ENCODE measurements at places on chromosomes 12 and 14.
A peak's percentile ranks its signal among the peaks of the same experiment; 100 is the strongest.

DNA sequence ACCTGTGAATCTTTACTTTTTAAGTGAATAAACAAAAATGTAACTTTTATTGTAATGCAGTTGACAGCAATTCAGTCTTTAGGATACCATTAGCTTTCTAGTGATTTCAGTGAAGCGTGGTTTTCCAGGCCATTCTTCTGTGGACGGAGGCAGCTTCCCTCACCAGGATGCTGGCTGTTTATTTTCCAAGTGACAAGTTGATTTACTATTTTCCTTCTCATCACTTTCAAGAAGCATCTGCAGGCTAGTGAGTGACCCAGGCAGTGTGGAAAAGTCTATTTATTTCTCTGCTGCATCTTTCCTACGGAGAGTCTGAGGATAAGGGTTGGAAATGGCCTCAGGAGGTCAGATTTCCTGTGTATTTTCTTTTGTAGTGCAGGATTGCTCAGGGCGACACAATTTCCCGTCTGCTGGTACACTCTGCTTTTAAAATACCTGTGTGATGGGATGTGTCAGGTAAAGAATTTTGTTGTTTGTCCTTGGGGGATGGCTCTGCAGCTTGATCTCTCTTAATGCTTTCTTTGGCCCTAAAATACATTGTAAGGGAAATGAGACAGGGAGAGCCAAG lies 467.8 kb downstream of the NRXN3 start:
- DNase-seq = no peak

DNA sequence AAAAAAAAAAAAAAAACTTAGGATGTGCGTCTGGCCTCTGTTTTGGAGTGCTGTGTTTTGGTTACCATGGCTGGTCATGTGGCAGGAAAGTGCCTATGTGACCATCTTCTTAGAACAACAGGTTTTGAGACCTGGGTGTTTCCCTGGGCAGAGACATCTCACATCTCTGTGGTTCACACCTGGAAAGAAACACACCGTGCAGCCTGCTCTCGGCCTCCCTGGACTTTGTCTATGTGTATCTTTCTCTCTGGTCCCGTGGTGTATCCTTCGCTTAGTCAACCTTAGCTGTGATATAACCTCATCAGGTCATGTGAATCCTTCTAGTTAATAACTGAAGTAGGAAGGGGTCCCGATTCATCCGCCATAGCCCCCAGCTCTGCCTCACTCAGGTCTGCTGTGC lies 22.6 kb downstream of the ACADS start:
- DNase-seq = no peak

GRCh38 chr14:71437870-71438269 lies 494.4 kb upstream of the RGS6 start:
- DNase-seq = no peak

- DNase-seq = no peak
Observed at GRCh38 chr14:100846309-100846859, 20.5 kb downstream of the MEG3 start.

DNA sequence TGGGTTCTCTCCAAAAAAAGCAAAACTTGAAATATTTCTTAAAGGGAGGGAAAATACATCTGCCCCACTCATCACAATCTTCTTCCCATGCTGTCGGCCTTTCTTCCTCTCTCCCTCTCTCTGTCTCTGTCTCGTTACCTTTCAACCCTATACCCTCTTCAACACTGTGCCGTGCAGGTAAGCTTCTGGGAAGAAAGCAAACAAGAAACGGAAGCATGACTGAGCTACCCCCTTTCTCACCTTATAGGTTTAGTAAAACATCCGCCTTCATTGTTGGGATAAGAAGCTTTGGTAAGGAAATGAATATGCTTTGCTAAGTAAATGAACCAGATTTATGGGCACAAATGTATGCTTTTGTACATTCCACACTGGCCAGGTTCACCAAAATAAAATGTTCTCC lies 63.0 kb downstream of the TMEM30B start:
- DNase-seq = no peak

- DNase-seq = no peak
Observed at GRCh38 chr14:30330445-30330844, 228.5 kb upstream of the G2E3 start.

- no peak for DNase-seq
Observed at GRCh38 chr12:8947737-8948136, 1.7 kb downstream of the M6PR start.

DNA sequence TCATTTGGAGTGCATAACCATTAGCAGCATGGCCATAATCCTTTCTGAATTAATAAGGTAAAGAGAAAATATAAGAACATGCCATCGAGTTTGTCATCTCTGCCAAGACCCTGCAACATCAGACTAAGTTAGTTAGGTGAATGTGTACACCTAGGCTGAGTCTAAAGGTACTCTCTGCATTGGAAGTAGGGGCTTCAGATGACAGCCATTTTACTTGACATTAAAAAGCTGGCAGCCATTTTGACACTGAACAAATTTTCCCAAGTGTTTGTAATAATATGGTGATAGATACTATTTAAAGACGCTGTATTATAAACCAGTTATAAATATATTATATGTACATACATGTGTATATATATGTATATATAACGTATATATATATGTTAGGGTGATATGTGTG lies 79.0 kb downstream of the SUDS3 start:
- DNase-seq = no peak

- DNase-seq = no peak
Observed at GRCh38 chr14:81669308-81669707, 135.7 kb upstream of the SEL1L start.

- DNase-seq = no peak
Observed at GRCh38 chr14:100738269-100738691, 11.6 kb downstream of the DLK1 start.

- no peak for DNase-seq
Observed at GRCh38 chr12:24232531-24232930, 283.1 kb upstream of the SOX5 start.

GRCh38 chr14:53055003-53055402 lies 98.1 kb downstream of the DDHD1 start:
- no peak for DNase-seq

- DNase-seq = no peak
Observed at GRCh38 chr14:86541972-86542371, 1012.0 kb downstream of the FLRT2 start.

GRCh38 chr12:215116-215515 lies 1.2 kb upstream of the SLC6A12 start:
- no peak for DNase-seq

DNA sequence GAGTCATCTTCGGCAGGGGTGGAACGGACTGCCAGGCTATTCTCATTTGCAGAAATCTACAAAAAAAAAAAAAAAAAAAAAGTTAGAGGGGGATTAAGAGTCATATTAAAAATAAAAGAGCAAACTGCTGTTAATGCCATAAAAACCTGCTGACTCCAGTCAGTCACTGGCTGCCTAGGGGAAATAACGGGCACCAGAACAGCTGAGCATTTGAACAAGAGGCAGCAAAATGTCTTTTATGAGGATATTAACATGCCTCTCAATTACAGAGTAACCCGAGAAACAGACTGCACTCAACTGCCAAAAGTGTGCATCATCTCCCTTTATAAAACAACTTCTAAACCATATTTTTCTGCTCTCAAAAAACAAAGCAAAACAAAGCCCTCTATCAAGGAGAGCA lies 28.7 kb upstream of the CERS5 start:
- DNase-seq = no peak

- DNase-seq = no peak
Observed at GRCh38 chr14:29630566-29631160, 297.0 kb downstream of the PRKD1 start.

GRCh38 chr14:76090616-76091391 lies 60.9 kb upstream of the GPATCH2L start:
- DNase-seq = no peak

DNA sequence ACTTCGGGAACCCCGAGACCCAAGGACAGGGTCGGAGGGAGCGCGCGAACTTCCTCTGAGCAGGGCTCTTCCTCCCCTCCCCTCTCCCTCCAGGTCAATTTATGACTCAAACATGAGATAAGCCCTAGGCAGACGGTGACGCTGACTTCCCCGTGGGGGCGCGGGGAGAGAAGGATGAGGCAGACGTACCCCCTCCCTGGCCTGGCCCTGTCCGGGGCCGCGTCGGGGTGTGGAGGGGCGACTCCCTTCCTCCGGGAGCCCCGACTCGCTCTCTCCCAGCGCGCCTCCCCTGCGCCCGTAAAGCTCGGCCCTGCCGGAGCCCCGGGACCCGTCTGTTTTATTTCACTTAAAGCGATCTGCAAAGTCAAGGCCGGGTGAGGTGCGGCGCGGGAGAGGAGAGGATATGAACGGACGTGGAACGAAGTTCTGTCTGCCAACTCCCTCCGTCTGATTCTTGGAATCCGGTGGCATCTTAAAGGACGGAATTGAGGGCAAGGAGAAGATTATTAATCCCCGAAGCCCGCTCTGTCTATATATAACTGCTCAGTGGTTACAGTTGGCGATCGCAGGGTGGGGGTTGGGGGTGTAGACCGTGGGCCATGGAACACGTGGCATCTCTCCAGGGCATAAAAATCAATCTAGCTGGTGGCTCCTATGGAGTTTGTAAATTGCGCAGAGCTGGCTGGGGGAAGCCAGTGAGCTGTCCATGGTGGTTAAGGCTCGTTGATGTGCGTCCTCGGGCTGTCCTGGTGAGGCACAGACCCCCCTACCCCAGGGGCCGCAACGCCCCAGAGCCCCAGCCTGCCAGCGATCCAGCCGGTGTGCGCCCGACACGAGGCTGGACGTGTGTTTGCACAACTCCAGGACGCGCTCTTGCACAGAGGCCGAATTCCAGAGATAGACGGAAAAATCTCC lies 2.9 kb upstream of the PTHLH start:
- no peak for DNase-seq

DNA sequence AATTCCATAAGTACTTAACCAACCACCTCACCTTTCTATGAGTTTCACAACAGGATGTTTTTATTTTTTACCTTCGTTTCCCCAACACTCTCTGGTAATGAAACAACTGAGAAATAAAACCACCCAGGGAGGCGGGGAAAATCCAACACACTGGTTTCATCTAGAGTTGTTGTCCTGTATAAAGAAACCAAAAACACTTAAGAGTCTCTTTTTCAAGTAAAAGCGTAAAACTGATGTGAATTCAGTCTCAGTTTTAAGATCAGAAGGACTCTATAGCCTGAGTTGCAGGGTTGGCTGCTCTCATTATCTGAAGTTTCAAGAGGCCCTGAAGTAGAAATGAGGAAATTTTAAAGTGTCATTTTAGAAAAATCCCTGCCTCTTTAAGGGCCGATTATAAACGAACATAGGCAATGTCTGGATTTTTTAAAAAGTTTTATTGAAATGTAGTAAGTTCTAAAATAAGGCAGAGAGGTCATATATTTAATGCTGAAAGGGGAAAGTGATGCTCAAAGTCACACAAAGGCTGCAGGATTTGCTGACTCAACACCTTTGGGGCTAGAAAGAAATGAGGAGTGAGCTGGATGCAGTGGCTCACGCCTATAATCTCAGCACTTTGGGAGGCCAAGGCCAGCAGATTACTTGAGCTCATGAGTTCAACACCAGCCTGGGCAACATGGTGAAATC lies 27.2 kb downstream of the HIGD1C start:
- peak; percentile 26 for DNase-seq

- DNase-seq = no peak
Observed at GRCh38 chr12:104635607-104636343, 179.0 kb downstream of the CHST11 start.

DNA sequence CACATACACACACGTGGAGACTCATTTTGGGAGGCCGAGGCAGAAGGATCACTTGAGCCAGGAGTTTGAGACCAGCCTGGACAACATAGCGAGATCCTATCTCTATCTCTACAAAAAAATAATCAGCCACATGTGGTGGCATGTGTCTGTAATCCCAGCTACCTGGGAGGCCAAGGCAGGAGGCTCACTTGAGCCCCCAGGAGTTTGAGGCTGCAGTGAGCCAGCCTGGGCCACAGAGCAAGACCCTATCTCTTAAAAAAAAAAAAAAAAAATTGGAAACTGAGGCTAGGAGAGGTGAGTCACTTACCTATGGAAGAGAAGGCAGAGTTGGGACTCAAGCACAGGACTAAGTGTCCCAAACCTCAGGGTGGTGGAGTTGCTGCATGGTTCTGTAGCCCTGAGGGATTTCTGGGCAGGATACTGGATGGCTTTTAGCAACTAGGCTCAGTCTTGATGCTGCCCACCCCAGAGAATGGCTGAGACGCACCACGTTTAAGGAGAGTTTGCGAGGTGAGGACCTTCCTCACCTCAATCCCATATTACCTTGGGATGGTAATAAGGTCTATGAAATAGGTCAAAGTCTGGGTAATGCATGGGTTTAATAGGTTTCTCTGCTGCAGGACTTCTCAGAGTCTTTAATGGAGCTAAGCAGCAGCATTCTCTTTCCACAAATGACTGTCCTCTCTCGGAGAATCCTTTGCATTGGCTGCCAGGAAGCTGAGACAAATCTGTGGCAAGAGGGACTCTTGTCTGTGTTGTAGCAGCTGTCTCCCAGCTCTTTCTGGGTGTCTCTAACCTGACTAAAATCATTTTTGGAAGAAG lies 35.6 kb downstream of the SH2B3 start:
- no peak for DNase-seq

- DNase-seq = no peak
Observed at GRCh38 chr12:61891632-61892031, 368.6 kb upstream of the USP15 start.

DNA sequence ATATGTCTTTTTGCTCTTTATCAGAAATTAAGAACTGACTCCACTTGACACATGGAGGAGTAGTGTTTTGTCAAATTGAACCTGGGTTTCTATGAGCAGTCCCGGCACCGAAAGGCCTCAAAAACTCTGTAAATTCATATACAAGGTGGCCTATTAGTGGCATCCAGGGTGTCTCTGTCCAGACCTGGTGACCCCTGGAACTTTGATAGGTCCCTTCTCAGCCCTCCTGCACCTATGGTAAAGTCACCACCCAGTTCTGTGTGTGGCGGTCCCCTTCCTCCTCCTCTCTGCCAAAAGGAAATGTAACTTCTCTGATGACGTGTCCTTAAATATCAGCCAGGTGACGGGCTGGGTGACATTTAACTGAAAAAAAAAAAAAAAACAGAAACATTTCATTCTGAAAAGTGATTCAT lies 204.0 kb upstream of the FOXN3 start:
- DNase-seq = peak; percentile 47

GRCh38 chr12:88552610-88553079 lies 27.6 kb downstream of the KITLG start:
- DNase-seq = no peak

DNA sequence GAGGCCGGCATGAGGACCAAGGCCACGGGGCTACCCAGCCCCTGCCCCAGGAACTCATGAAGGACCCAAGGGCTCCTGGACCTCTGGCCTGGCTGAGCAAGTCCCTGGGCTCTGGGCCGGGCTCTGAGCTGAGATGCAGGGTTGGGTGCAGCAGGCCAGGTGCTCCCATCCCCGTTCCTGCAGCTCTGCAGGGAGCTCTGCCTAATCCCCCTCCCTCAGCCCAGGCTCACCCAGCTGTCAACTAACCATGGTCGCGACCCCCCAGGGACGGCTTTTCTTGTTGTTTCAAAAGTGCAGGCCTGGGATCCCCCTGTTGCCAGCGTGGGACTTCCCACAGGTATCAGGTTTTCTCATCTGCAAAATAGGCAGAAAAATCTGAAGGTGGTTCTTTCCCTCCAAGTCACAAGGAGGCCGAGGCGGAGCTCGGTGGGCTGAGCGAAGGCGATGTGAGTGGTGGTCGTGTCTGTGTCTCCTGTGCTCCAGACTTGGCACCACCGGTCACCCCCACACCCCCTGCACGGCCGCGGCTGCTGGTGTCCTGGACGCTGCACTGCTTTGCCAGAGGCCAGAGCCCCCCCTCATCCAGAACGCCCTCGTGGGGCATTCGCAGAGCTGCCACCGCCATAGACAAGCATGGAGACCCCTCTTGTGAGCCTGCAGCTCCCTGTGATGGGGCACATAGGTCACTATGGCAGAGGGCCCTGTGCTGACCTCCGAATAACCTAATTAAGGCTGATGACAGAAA lies 22.5 kb upstream of the GALNT9 start:
- no peak for DNase-seq

GRCh38 chr14:98218218-98218617 lies 1053.8 kb downstream of the BCL11B start:
- DNase-seq = no peak

Measured in stimulated activated CD4-positive, alpha-beta T cell treated with anti-CD3 and anti-CD28 coated beads, Interleukin-2, amount 100 ng/mL, for 48 hours (primary cell).